Activated CD8-positive, alpha-beta memory T cell treated with anti-CD3 and anti-CD28 coated beads, Interleukin-2, amount 10 ng/mL, durations not matched to agents 7 days and 5 days (primary cell): ENCODE measurements at places on chromosomes 6 and 20. TPM values are rescaled to one million over a fixed set of nuclear protein-coding genes. Genes with fewer than 3 reads are reported as not detected.

GRCh38 chr6:166460473-166461437 lies 78.0 kb upstream of the MPC1 start:
- peaks cover 5% of the 10 kb centered on the region for H3K36me3 ChIP-seq
- H3K4me1 ChIP-seq = peaks cover 8% of the 10 kb centered on the region

DNA sequence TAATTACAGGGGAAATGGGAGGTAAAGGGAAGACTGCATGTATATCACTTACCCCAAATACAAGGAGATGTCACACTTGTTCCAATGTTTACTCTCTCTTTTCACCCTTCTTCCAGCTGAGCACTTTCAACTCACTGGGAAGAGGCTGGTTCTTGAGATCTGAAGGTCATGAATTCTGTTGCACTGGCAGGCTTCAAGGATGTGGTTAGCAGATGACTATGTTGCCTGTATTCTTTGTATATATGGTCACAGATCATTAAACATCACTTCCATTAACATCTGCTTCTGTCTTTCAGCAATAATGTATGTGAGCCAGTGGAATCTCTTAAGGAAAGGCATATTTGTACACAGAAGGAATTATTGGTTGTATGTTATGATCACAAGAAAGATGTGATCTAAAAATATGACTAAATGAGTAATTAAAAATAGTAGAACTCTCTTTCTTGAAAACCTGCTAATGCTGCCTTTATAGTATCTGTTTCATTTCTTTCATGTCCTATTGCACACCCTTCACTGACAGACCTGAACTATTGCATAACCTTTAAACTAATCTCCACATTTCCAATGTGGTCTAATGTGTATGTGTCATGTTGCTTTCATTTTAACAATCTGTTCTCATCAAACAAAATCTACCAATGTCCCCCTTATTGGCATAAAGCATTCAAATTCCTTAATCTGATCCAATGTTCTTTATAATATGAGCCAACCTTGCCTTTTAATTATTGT lies 131.4 kb upstream of the EPHA7 start:
- H3K4me1 ChIP-seq = no peaks in the 10 kb centered on the region
- no peak overlapping the region for H3K4me3 ChIP-seq
- no peak for DNase-seq
- H3K27me3 ChIP-seq = no peaks in the 10 kb centered on the region
- H3K36me3 ChIP-seq = no peaks in the 10 kb centered on the region

GRCh38 chr20:24619212-24619611 lies 149.8 kb downstream of the SYNDIG1 start:
- H3K4me3 ChIP-seq = no peak overlapping the region
- H3K27ac ChIP-seq = no peak overlapping the region
- H3K36me3 ChIP-seq = no peaks in the 10 kb centered on the region
- DNase-seq = no peak

DNA sequence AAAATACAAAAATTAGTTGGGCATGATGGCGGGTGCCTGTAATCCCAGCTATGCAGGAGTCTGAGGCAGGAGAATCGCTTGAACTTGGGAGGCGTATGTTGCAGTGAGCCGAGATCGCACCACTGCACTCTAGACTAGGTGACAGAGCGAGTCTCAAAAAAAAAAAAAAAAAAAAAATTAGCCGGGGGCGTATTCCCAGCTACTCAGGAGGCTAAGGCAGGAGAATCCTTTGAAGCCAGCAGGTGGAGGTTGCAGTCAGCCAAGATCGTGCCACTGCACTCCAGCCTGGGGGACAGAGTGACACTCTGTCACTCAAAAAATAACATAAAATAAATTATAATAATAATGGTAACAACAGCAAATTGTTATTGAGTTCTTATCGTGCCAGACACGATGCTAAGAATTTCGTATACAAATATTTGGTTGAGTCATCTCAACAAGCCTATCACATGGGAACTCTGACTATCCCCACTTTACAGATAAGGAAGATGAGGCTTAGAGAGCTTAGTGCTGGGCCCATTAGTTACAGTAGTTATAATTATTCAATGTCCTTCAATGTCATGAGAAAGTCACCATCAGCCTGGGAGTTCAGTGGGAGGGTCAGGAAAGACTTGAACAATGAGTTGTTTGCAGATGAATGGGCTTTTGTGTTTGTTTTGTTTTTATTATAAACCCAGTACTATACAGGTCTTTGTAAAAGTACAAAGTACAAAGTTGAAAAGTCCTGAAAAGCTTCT lies 19.4 kb downstream of the C6orf15 start:
- H3K36me3 ChIP-seq = no peaks in the 10 kb centered on the region
- peaks cover 19% of the 10 kb centered on the region for H3K4me1 ChIP-seq
- H3K27ac ChIP-seq = no peak overlapping the region
- H3K27me3 ChIP-seq = no peaks in the 10 kb centered on the region

DNA sequence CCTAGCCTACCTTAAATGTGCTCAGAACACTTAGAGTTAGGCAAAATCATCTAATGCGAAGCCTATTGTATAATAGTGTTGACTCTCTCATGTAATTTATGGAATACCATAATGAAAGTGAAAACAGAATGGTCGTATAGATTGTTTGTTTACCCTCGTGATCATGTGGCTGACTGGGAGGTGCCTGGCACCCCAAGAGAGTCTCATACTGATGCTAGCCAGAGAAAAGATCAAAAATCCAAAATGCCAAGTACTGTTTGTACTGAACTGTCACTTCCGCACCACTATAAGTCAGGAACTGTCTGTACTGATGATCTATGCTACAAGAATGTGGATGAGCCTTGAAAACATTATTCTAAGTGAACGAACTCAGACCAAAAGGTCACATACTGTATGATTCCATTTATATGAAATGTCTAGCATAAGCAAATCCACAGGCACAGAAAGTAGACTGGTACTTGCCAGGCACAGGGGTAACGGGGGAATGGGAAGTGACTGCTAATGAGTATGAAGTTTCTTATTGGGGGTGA lies 22.4 kb downstream of the ZMYND8 start:
- H3K36me3 ChIP-seq = peaks cover 31% of the 10 kb centered on the region
- DNase-seq = no peak
- H3K27ac ChIP-seq = peak overlapping the region; percentile 2
- peaks cover 32% of the 10 kb centered on the region for H3K4me1 ChIP-seq
- no peaks in the 10 kb centered on the region for H3K27me3 ChIP-seq

GRCh38 chr6:147724454-147724853 lies 216.0 kb downstream of the SAMD5 start:
- H3K4me1 ChIP-seq = no peaks in the 10 kb centered on the region
- H3K27me3 ChIP-seq = no peaks in the 10 kb centered on the region
- no peak overlapping the region for H3K27ac ChIP-seq
- H3K4me3 ChIP-seq = no peak overlapping the region
- no peak for DNase-seq
- no peaks in the 10 kb centered on the region for H3K36me3 ChIP-seq

DNA sequence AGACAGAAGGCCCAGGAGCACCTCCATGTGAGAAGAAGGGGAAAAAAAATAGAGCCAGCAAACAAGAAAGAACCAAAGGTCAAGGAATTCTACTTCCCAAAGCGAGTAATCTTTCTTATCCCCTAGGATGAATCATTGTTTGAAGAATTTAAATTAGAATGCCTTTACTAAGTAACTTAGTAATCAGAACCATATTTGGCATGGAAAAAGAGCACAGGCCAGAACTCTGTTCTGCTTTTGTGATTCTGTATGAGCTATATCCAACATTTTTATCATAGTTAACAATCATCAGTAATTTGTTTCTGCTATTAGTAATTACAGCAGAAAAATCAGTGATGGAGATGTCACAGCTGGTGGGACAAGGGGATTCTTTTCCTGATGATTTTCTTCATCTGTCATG lies 228.8 kb upstream of the FAM83B start:
- H3K4me3 ChIP-seq = no peak overlapping the region
- no peak overlapping the region for H3K27ac ChIP-seq
- no peaks in the 10 kb centered on the region for H3K4me1 ChIP-seq
- DNase-seq = no peak
- no peaks in the 10 kb centered on the region for H3K36me3 ChIP-seq

- peaks cover 61% of the 10 kb centered on the region for H3K36me3 ChIP-seq
- DNase-seq = peak; percentile 54
- H3K4me3 ChIP-seq = no peak overlapping the region
- H3K4me1 ChIP-seq = peaks cover 63% of the 10 kb centered on the region
Observed at GRCh38 chr6:106197441-106197840, 111.3 kb downstream of the PRDM1 start.

GRCh38 chr6:70538376-70538775 lies 28.4 kb upstream of the SDHAF4 start:
- H3K4me1 ChIP-seq = peaks cover 2% of the 10 kb centered on the region
- no peak overlapping the region for H3K27ac ChIP-seq
- DNase-seq = no peak
- peaks cover 7% of the 10 kb centered on the region for H3K36me3 ChIP-seq

GRCh38 chr6:37381579-37381978 lies 27.8 kb downstream of the RNF8 start:
- peak overlapping the region; percentile 10 for H3K27ac ChIP-seq
- DNase-seq = peak; percentile 47
- H3K27me3 ChIP-seq = no peaks in the 10 kb centered on the region
- no peaks in the 10 kb centered on the region for H3K4me1 ChIP-seq

DNA sequence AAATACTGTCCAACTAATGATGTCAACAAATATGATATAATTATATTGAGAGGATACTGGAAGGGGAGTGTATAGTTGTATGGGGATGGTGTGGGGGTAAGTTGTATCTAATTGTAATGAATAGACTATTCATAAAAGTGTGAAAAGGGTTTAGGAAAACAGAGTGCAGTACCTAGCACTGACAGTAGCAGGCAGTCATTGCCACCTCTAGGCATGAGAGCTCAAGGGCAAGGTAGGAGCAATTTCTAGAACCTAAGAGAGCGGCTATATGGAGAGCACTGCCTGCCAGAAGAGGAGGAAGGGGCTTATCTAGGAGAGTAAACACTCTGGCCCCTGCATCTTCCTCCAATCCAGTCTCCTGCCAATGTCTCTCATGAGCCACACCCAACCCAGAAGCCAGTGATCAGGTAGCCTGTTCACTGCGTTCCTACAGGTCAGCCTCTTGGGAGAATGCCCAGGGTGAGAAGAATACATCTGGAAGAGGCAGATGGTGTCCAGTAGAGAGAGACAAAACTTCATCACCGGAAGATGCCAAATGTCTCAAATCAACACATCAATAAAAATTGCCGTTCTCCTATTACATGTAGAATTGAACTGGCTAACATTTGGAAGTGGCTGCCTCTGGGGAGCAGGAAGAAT lies 200.0 kb downstream of the LY86 start:
- peaks cover 32% of the 10 kb centered on the region for H3K4me1 ChIP-seq
- H3K4me3 ChIP-seq = no peak overlapping the region
- H3K27me3 ChIP-seq = peaks cover 5% of the 10 kb centered on the region
- H3K36me3 ChIP-seq = peaks cover 6% of the 10 kb centered on the region

- H3K4me1 ChIP-seq = peaks cover 13% of the 10 kb centered on the region
- H3K27ac ChIP-seq = no peak overlapping the region
- H3K27me3 ChIP-seq = no peaks in the 10 kb centered on the region
- DNase-seq = no peak
- peaks cover 10% of the 10 kb centered on the region for H3K36me3 ChIP-seq
Observed at GRCh38 chr20:35398660-35399144, 13.1 kb downstream of the UQCC1 start.

- no peaks in the 10 kb centered on the region for H3K27me3 ChIP-seq
- peak overlapping the region; percentile 58 for H3K4me3 ChIP-seq
- peak; percentile 74 for DNase-seq
- H3K36me3 ChIP-seq = peaks cover 8% of the 10 kb centered on the region
- peaks cover 41% of the 10 kb centered on the region for H3K4me1 ChIP-seq
- peak overlapping the region; percentile 82 for H3K27ac ChIP-seq
Observed at GRCh38 chr20:58306421-58307261, 2.9 kb upstream of the RAB22A start.

- H3K4me1 ChIP-seq = peaks cover 5% of the 10 kb centered on the region
- no peak for DNase-seq
- peaks cover 8% of the 10 kb centered on the region for H3K36me3 ChIP-seq
- no peaks in the 10 kb centered on the region for H3K27me3 ChIP-seq
- H3K27ac ChIP-seq = no peak overlapping the region
Observed at GRCh38 chr20:2914160-2914559, 40.9 kb downstream of the PTPRA start.

- no peaks in the 10 kb centered on the region for H3K36me3 ChIP-seq
- no peak overlapping the region for H3K4me3 ChIP-seq
- peaks cover 6% of the 10 kb centered on the region for H3K4me1 ChIP-seq
- DNase-seq = no peak
- H3K27ac ChIP-seq = no peak overlapping the region
- H3K27me3 ChIP-seq = peaks cover 25% of the 10 kb centered on the region
Observed at GRCh38 chr6:16966791-16967469, 134.9 kb upstream of the STMND1 start.

DNA sequence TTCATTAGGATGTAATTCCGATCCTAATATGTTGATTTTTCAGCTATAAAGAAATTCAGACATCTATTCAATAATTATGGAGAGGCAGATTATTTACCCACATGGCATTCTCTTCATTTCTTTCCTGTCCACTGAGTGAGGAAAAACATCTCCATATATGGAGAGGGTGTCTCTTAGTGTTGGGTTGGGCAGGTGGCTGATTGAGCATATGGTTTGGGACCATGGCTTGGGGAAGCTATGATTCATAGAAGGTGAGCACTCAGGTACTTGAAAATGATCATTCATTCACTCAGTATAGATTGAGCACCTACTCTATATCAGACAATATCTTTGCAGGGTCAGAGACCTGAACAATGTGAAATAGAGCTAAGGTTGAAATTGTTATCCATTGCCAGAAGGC lies 41.3 kb upstream of the IL20RA start:
- DNase-seq = no peak
- H3K27me3 ChIP-seq = peaks cover 11% of the 10 kb centered on the region
- H3K4me3 ChIP-seq = no peak overlapping the region

Gene PAK5
- total RNA-seq = not detected

Gene MICB
- 63.8 TPM for total RNA-seq

Gene CDSN
- total RNA-seq = not detected

Gene FNDC11
- total RNA-seq = 0.35 TPM
